ENCODE measurements at places on chromosomes 13 and 19.

DNA sequence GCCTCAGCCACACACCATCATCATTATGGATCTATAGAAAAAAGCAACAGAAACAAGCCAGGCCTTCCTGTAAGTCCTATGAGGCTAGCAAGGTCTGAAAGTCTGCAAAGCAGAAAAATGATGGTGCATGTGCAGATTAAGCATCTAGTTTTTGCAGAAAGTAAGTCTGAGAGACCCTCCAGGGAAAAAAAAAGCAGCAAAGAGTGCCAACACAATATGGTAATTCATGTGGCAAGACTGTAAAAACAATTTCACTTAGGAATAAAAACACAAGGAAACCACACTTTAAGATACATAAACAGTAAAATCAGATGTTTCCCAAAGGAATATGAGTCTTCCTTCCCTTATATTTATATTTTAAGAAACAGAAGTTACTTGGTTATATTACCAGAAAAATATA lies 112.3 kb upstream of the FBXL3 start:
- DNase-seq, result no peak

- DNase-seq, result no peak
Observed at GRCh38 chr13:95955255-95955654, 97.9 kb downstream of the UGGT2 start.

DNA sequence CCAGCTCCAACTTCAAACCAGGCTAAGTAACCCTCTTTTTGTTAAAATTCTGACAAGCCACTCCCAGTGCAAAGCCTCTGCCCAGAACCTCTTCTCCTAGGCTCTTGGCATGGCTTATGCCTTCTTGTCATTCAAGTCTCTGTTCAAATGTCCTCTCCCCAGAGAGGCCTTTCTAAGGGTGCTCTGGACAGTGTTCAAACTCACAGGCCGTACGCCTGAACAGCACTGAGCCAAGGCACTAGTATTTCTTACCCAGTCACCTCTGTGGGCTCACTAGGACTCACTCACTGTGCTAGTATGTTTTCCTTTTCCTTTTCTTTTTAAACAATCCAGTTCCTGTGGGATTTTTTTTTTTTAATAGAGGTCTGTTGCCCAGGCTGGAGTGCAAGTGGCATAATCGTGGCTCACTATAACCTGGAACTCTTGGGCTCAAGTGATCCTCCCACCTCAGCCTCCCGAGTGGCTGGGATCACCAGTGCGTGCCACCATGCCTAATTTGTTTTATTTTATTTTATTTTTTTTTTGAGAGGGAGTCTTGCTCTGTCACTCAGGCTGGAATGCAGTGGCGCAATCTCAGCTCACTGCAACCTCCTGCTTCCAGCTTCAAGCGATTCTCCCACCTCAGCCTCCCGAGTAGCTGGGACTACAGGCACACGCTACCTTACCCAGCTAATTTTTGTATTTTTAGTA lies 2.3 kb upstream of the ASF1B start:
- no peak for DNase-seq

- no peak for DNase-seq
Observed at GRCh38 chr13:86922936-86923335, 748.2 kb upstream of the SLITRK5 start.

GRCh38 chr13:37229931-37230330 lies 124.5 kb upstream of the CSNK1A1L start:
- no peak for DNase-seq

DNA sequence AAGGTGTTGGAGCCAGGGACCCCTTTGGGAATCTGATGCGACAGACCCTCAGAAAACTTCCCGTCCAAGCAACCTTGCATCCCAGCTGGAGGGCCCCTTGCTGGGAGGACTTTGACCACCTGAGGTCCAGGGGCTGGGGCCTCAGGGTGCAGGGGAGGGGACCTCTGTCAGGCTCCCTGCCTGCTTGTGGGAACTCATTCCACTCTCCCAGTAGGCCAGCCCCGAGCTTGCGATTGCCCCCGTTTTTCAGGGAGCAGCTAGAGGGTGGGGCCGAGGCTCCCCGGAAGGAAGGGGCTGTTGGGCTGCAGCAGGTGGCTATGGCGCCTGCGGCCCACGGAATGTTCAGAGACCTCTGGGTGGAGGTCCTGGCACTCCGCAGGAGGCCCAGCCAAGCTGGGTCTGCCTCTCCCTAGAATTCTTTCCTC lies 2.8 kb downstream of the GNA11 start:
- no peak for DNase-seq

DNA sequence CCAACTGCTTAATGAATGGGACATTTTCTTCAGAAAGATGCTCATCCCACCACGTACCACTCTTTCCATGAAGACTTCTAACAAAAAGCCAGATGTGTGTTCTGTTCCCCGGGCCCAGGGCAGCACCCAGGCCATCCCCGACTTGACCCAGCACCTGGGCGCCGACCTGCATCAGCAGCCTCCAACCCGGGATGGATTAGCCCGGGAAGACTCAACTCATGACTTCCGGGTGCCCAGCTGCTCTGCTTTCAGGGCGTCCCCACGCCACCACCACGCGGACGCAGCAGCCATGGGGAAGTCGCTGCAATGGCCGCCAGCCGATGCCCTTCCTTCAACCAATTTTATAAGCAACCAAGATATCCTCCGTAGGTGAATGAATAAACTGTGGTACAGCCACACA lies 123.8 kb upstream of the TUBA3C start:
- DNase-seq, result no peak

DNA sequence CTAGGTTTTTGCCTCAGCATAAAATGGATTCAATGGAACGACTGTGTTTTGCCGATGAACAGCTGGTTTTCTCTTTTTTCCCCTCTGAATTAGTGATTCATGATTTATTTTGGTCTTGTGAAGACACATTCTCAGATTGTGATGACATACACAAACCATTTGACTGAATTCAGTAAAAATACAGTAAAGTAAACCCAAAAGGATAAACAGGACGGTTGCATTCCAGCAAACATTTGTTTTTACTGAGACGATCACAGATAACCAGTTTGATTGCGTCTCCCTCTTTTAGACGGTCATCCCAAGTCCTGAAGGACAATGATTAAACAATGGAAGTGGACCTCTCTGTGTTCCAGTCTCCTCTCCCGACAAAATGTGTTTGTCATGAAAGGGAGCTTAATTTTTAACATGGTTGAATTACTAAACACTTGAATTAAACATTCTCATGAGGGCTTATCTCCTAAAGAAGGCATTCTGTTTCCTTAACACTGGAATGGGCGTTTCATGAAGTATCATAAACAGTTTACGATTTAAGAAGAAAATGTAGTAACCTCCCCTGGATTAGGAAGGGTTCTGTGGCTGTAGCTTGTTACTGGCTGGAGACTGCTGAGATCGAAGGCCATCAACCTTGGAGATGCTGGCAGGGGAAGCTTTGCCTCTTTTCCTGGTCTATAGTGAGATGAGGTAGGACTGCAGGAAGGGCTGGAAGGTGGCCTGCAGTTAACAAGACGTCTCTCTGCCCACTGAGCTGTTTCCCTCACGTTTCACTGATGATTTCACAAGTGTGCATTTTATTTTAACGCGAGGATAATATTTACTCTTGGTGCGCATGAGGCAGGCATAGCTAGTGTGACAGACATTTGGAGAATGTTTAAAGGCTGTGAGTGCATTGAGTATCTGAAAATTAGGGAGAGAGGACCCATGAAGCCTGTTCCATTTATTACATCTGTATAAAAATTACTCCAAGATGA lies 457.9 kb downstream of the FGF9 start:
- no peak for DNase-seq

GRCh38 chr19:31351056-31351854 lies 2.0 kb upstream of the TSHZ3 start:
- DNase-seq, result no peak

GRCh38 chr19:19552798-19553197 lies 14.7 kb downstream of the CILP2 start:
- no peak for DNase-seq

- DNase-seq, result no peak
Observed at GRCh38 chr19:39492788-39493187, 6.0 kb upstream of the DLL3 start.

GRCh38 chr13:59352600-59352999 lies 811.1 kb downstream of the DIAPH3 start:
- no peak for DNase-seq

- DNase-seq, result no peak
Observed at GRCh38 chr13:79990048-79990447, 350.9 kb downstream of the SPRY2 start.

- no peak for DNase-seq
Observed at GRCh38 chr13:27559719-27560118, 60.6 kb downstream of the LNX2 start.

- no peak for DNase-seq
Observed at GRCh38 chr13:67803118-67803517, 573.0 kb upstream of the PCDH9 start.

DNA sequence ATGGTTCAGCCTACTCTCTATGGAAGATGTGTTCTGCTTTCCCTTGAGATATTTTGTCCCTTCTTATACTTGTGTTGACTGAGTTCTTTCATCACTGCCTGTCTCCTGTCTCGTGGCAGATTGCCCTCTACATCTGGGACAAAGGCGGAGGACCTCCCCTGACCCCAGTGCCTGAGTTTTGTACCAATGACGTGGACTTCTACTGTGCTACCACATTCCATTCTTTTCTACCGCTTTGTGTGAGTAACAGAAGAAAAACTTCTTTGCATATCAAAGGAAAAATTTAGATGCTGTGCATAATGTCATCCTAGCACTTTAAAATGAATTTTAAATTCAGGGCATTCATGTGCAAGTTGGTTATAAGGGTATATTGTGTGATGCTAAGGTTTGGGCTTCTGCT lies 74.6 kb downstream of the B3GLCT start:
- DNase-seq, result no peak

GRCh38 chr13:95356916-95357315 lies 55.7 kb upstream of the ABCC4 start:
- DNase-seq, result no peak

GRCh38 chr13:20340759-20341171 lies 108.6 kb upstream of the GJB6 start:
- DNase-seq, result no peak

- DNase-seq, result no peak
Observed at GRCh38 chr13:106865716-106866440, 297.9 kb upstream of the ARGLU1 start.

GRCh38 chr19:18951721-18952281 lies 10.8 kb upstream of the HOMER3 start:
- no peak for DNase-seq

Measured in stimulated activated CD4-positive, alpha-beta T cell treated with anti-CD3 and anti-CD28 coated beads, Interleukin-1b, Interleukin-23, amount 100 ng/mL, for 1 hour (primary cell).